ENCODE measurements at places on chromosomes 11 and 22.

DNA sequence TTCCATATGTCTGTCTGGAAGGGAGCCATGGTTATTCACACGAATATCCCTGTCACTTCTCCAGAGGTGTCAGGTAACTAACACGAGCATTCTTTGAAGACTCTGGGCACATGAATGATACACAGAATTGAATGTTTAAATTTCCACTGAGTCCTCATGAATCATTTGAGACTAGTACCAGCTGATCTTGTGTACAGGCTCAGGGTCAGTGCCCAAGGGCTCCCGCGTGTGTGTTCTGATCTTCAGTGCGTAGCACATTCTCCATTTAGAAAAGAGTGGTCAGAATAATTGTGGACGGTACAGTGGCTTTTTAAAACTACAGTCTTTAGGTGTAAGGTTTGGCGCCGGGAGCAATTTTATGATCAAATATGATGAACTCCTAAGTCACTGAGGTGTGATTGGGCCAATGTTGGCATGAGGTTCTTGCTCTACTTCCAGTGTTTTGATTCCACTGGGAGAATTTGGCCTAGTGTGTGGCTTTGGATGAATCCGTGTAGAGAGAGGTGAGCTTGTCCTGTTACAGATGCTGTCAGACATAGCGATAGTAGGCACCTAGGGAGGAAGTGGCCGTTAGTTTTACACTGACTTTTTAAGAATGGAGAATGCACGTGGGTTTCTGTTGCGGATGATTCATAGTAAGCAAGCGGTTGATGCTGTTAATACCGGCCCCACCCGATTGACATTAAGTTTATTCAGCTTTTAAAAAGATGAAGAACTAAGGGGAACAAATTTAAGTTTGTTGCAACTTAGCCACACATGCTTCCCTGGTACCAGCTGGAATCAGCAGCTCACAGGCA, 22.2 kb downstream of the NUP50 start:
- DNase-seq, result no peak

GRCh38 chr11:65937766-65938165, 7.5 kb upstream of the TSGA10IP start:
- no peak for DNase-seq

DNA sequence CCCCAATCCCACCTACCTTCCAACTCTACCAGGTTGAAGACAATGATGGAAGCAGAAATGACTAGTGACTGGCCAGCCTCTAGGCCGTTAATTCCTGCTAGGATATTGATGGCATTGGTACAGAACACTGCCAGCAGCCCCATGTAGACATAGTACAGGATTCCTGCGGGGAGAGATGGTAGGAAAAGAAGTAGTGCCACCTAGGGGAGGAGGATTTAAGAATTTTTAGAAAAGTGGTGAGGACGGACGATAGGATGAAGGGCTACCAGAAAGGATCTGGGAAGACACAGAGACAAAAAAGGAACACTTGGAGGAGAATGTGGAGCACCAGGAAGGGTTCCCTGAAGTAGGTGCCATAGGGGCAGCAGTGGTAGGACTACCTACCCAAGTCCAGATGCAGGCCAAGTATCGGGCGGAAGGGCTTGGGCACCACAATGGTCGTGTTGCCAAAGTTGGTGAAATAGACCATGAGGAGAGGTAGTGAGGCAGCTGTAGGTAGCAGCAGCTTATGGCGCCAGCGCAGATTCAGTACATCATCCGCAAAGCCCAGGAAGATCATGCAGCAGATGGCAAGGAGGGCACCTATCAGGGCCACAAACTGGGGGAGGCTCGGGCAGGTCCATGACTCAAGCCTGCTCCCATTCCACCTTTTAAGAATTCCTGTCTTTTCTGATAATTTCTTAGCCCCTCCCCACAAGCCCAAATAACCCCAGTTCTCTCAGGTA, 1.2 kb downstream of the DPAGT1 start:
- DNase-seq, result no peak

DNA sequence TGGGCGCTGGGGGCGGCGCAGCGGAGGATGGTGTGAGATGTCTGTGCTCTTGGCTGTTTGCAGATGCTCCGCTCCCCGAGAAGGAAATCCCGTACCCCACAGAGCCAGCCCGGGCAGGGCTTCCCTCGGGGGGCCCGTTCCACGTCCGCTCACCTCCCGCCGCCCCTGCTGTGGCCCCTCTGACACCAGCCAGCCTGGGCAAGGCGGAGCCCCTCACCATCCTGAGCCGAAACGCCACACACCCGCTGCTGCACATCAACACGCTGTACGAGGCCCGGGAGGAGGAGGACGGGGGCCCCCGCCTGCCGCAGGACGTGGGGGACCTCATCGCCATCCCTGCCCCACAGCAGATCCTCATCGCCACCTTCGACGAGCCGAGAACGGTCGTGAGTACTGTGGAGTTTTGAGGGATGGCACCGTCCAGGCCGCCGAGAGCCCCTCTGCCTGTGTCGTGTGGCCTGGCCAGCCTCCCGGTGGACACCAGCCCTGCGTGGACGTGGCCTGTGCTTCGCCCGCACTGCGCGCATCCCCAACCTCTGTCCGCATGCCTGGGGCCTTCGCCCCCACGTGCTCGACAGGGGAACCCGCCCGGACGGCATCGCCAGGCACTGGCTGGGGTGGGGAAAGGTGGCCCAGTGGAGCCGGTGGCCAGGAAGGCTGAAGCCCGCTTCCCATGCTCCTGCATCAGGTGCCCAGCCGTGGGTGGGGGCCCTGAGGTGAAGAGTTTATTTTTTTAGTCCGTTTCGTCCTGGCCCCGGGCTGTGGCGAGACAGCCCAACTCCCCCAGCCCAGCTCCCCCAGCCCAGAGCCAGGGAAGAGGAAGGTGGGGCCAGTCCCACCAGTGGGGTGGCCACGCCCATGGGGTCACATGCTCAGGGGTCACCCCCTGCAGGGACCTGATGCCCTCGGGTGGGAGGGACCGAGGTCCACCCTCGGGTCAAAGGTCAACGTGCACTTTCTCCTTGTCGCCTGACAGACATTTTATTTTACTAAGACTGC, 6.5 kb upstream of the TRABD start:
- DNase-seq, result no peak

GRCh38 chr11:2831781-2832532, 53.6 kb downstream of the CDKN1C start:
- DNase-seq, result no peak
